CD4-positive, alpha-beta T cell treated with Interferon alpha-2 for 1 hour (primary cell): ENCODE measurements at places on chromosomes 3 and 15.

GRCh38 chr3:24119321-24119751 is 174.2 kb downstream of the NR1D2 start:
- no peak for DNase-seq

DNA sequence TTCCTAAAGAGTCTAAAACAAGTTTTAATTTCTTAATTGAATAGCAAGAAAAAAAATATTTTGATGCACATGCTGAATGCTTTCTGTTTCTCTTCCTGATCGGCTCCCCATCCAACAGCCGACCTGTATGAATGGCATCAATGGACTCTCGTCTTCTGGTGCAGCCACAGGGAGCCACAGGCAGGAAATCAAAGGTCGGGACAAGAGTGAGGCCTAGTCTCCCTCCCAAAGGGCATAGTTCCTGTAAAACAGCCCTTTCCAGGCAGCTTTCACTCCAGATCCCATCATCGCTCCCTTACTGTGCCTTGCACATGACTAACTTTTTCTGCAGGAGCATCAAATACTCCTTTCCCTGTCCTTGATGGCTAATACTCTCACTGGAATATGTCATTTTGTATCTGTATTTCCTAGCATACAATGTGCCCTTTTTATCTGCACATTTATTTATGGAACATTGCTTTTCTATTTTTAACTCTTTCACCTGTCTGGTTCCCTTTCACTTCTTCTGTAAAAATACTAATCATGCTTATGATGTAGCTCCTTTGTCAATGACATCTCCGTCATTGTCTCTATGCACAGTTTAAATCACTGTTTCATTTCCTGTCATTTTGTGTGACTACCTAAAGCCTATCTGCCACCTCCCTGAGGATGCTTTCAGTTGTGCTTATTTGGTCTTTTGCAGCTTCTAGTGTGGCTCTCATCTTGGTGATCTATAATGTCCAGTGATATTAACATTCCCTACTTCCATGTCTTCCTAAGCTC is 326.2 kb downstream of the CTNNB1 start:
- no peak for DNase-seq

GRCh38 chr15:39553947-39554693 is 26.8 kb upstream of the THBS1 start:
- DNase-seq, result no peak

DNA sequence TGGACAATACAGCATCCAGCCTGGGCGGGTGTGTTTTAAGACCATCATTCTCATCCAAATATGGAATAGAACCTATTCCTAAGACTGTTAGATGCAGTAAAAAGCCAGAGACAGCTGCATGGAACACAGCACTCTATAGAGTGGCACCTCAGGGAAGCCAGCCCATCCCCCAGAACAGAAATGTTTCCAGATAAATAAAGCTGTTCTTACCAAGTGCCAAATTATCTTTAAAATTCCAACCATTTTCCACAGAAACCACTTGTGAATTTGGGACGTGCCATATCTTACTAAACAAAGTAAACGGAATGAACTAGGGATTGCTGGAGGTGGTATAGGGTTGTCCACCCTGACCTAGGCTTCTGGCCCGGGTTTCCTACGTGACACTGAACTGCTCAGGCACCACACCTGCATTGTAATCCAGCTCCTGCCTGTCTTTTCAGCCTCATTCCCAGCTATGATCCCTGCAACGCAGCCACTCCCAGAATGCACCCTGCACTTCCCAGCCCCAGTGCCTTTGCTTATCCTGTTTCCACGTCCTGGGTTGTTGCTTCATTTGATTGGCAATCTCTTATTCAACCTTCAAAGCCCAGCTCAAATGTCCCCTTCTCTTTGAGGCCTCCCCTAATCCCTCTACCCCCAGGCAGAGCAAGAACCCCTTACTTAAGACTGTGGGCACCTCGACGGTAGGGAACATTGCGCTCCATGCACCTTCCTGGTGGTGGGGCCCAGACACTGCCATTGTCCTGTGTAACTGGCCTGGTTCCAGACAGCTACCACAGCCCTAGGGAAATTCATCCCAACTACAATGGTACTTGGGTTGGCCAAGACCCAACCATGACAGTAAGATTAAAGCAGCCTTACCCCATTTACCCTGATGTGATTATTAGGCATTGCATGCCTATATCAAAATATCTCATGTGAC is 100.2 kb downstream of the IQSEC1 start:
- DNase-seq, result no peak

GRCh38 chr3:56915966-56916586 is 114.3 kb upstream of the ARHGEF3 start:
- peak; percentile 83 for DNase-seq

DNA sequence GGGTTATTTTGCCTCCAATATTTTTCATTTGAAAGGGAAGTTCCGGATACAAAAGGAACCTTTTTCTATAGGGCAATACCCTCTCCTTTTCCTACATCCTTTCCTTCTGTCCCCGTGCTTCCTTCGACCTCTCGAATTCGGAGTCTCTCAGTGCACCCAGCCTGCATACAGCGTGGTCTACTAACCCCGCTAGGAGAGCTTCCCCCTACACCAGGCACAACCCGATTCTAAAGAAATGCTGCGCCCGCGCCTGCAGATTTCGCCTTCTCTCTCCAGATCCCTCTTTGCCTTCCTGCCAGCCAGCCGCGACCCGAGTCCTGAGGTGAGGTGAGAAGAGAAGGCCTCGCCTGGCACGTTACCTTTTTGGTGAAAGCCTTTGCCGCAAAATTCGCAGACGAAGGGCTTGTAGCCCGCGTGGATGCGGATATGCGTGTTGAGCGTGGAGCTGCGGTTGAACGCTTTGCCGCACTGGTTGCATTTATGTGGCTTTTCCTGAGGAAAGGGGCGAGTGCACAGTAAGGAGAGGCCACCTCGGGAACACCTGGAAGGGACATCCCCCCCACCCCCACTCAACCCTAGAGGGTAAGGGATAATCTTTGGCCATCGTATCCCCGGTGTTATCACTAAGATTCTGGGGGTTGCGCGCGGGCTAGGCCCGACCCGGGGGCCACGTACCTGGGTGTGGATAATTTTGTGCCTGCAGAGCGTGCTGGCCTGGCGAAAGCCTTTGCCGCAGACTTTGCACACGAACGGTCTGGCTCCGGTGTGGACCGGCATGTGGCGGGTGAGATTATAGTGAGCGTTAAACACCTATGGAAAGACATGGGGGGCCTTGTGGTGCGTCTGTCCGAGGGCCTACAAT is 2.3 kb downstream of the FEZF2 start:
- DNase-seq, result no peak

- DNase-seq, result no peak
Measured at GRCh38 chr3:44125882-44126281, 115.8 kb upstream of the TOPAZ1 start.

DNA sequence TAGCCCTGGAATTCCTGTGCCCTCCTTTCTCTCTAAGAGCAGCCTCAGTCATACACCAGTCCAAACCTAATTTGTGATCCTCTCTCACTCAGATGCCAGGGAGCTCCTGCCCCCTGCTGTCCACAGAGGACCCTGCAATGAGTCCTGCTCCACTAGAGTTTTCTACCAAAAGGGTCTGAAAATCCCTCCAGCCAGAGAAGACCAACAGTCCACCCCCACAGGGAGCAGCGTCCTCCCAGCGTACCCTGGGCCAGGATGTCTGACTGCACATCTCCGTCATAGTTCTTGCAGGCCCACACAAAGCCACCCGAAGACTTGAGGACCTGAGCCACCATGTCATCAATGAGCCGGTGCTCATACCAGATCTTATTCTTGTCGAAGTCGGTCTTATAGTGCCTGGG is 15.4 kb downstream of the IDH2 start:
- peak; percentile 44 for DNase-seq

- DNase-seq, result no peak
Measured at GRCh38 chr3:76242886-76243753, 457.8 kb upstream of the ZNF717 start.

DNA sequence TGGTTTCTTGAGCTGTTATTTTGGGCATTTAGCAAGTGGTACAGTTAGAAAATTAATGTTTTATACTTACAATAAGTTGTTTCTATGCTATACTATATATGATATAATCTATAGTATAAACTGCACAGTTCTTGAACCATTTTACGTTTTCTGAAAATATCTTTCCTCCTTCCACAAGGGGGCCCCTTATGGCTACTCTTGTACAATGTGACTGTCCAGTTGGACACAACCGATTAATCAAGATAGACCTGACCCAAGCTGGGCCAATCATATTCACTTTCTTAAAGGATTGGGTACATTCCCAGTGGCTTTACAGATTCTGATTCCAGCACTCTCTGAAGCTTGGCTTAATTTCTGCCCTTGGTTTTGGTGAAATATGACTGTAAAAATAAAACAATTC is 953.4 kb downstream of the AGBL1 start:
- no peak for DNase-seq

DNA sequence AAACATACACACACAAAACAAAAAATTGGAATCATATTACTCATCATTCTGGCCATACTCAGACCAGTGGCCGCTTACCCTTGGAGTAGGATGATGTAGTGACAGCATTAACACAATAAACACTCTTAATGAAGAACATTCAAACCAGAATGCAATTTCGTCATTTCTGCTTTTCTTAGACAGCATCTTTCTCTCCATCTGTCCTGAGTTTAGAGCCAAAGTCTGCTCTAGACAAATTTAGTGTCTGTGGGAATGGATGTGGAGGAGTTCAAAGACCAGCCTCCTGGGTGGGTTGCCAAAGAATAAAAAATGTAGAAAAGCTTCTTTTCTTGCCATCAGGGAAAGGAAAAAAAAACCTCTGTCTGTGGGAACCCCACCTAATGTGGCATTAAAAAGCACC is 212.4 kb upstream of the POU1F1 start:
- DNase-seq, result no peak

DNA sequence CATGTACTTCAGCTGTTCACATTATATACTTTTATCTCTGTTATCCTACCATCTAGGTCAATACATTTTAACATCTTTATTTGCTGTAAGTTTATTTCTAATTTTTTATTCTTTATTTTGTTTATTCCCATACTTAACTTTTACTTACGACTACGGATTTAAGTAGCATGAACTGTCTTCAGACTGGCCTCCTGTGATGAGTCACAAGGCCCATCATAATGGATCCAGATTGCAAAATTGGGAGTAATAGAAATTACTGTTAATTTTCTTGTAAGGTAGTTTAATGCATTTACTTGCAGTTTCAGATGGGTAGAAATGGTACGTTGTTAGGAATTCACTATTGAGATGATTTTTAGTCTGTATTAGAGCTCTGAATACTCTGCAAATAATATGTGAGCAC is 45.9 kb downstream of the PPARG start:
- DNase-seq, result no peak

DNA sequence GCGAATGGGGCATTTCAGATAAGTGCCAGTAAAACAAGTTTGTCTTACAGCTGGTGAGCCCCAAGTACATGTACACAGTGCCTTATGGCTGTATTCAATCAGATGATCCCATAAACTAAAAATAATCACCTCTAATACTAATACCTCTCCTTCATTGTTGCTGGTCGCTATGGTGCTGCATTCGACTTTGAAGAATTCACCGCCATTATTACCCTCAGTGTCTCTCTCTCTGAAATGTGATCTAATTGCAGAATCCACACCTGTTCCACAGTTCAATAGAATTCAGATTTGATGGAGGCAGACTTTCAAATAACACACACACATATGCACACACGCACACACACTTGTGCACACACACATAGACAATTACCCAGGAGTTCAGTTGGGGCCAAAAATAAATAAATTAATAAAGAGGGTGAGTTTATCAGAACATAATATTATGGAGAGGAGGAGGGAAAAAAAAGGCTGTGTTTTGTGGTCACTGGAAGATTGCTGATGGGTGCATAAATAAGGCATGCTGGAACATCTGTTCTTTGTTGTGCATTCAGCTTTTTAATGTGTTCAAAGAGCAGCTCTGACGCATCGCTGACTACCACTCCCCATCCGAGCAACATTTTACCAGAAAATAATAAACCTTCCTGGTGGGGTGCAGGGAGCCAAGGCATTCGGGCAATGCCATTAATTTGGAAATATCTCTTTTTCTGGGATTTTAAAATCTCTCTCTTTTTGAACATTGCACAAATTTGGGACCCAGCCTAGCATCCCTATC is 235.7 kb downstream of the SATB1 start:
- DNase-seq, result no peak

DNA sequence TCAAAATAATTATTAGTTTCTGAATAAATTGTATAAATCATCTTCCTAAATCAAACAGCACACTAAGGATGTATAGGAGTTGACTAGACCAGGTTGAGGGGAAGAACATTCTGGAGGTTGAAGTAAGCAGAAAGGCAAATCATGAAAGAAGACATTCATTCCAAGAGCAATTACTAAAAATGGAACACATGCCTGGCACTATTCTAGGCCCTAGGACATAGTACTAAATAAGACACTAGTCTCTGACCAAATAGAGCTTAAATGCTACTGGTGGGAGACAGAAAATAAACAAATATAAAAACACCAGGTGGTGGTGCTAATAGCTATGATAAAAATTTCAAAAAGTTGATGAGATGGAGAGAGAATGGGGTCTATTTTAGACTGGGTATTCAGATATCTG is 190.1 kb downstream of the TBC1D5 start:
- DNase-seq, result no peak

- DNase-seq, result no peak
Measured at GRCh38 chr15:68106656-68107055, 52.5 kb downstream of the PIAS1 start.

DNA sequence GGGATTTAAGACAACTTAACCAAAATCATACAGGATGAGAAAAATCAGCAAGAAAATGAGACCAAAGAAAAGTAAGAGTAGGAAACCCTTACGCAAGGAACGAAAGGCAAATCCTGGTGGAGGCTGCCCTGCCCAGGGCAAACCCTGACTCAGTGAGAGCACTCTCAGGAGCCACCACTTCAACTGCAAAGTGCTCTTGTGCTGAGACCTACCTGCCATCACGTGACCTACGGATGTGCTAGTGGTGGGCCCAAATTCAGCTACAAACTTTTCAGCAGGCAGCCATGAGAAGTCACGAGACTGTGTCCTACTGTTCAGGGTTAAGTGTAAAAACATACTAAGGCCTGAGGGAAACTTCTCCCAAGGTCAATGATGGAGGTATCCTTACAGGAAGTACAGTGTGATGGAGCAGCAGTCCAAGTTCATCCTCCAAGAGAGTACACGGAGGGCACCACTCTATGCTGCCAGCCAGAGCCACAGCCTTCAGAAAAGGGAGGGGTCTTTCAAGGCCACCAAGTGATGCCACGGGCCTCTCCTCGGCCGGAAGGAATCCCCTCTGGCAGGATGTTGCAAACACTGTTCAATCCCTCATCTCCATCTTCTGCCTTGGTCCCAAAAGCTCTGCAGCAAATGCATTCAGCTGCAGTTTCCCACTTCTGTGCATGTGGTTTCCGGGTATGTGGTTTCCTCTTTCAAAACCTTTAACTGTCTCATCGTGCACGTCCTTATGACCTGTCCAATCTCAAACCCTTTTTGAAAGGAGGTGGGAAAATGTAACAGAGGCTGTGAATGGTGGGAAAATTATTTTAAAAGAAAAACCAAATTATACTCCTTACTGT is 9.5 kb downstream of the CHSY1 start:
- peak; percentile 75 for DNase-seq

DNA sequence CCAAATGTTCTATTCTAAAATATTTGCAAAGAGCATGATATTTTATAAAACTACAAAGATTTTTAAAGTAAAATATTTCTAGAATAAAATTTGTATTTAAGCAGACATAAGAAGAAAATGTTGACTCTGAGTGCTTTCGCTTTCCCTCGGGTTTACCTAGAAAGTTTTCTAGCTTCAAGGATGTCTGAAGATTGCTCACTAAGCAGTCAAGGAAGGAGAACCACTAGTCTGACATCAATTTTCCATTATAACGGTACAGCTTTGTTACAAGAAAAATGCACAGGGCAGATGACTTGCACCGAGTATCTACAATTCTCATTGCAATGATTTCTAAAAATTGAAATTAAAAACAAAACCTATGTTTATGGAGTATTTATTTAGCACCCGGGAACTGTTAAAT is 14.2 kb downstream of the GPR15 start:
- DNase-seq, result no peak

GRCh38 chr3:138443521-138444503 is 9.4 kb downstream of the ESYT3 start:
- no peak for DNase-seq
